SW 1271 (cell line): ENCODE measurements at places on chromosomes 16 and 17.

GRCh38 chr17:63113167-63113566, 147.1 kb downstream of the TANC2 start:
- DNase-seq: no peak

DNA sequence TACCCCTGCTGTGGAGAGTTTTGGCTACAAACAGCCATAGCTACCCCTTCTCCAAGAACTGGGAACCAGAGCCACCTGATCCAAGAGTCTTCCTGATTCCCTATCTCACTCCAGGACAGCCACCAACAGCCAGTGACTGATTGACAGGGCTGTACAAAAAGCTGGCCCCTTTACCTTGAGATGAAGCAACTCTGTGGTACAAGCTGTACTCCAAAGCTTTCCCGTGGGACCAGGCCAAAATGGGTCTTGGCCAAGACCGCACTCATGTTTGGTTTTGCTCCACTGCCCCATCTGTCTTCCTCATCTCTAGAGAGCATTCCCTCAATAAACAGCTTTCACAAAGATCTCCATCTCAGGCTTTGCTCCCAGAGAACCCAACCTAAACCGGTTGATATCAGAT, 43.6 kb downstream of the RNF157 start:
- DNase-seq: no peak

- DNase-seq: no peak
Measured at GRCh38 chr16:46914556-46915201, 30.5 kb downstream of the GPT2 start.

DNA sequence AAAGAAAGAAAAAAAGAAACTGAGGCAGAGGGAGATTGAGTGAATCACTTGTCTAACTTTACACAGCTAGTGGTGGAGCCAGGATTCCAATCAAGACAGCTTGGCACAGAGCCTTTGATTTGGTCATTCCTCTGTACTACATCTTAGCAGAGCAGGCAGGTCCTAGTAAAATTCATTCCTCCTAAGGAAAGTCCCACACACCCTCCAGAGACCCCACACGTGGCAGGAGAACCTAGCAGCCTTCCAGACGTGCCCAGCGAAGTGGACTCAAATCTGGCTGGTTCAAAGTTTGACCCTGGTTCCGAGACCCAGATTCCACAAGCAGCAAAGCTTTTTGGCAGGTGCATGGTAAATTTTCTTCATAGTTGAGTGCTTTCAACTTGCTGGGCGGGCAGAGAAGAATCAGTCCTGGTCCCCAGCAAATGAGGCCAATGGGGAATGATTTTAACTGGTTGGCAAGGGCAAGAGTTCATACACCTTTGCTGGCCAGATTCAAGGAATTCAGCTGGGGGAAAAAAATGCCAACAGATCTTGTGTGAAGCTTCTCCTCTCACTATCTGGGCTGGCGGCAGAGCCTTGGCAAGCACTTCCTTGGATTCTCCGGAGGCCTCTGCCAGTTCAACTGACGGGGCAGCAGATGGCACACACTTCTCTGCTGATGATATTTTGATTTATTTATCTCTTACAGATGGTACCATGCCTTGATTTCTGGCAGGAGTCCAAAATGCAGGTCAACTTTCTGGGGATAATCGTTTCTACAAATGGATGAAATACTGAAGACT, 82.4 kb downstream of the GSG1L start:
- no peak for DNase-seq

DNA sequence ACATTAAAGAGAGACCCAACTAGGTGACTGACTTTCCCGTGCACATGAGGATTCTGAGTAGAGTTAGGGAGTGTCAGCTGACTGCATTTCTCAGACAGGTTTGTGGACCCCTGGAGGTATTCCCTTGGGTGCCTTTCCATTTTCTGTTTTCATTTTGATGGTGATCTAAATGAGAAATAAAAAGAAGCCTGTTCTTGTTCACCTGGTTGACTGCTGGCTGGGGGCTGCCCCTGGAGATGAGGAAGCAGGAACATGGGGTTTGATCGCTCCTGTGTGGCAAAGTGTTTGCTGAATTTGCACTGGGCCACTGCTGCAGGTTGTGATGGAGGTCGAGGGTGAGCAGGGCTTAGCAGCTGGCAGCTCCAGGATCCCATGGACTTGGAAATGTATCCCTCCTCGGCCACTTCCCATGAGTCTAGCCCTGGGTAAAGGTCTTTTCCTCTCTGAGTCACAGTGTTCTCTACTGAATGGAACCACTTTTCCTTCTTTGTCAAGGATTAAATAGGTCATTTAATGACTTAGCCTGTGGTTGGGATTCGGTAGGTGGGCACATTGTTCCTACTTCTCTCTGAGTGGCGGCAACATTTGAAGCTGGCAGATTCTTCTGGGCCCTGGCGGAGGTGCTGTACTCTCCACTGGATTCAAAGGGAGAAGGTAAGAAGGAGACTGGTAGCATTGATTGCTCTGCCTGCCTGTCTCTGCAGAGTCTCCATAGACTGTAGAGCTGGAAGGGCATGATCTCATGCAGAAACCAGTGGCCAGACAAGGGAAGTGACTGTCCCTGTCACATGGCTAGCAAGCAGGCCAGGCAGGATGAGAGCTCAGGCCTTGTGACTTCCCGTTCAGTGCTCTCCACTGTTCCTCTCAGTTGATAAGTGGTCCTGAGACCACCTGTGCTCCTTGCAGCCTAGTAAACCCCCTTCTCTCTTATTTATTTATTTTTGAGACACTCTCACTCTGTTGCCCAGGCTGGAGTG, 17.9 kb downstream of the SNX29 start:
- DNase-seq: no peak

GRCh38 chr16:35733971-35734702, 2274.7 kb downstream of the TP53TG3F start:
- DNase-seq: no peak

- DNase-seq: no peak
Measured at GRCh38 chr17:9669551-9670008, 24.3 kb downstream of the USP43 start.

DNA sequence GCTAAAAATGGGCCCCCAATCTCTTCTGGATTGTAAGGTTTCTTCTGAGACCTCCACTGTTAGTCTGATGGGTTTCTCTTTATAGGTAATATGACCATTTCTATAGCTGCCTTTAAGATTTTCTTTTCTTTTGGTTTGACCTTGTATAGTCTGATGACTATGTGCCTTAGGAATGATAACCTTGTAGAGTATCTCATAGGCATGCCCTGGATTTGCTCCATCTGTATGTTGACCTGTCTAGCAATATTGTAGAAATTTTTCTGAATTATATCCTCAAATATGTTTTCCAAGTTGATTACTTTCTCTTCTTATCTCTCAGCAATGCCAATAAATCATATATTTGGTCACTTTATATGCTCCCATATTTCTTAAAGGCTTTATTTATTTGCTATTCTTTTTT, 1403.8 kb upstream of the GOT2 start:
- no peak for DNase-seq

GRCh38 chr17:65498816-65499215, 62.6 kb downstream of the AXIN2 start:
- DNase-seq: no peak

GRCh38 chr16:8739989-8740704, 57.3 kb downstream of the TMEM186 start:
- DNase-seq: no peak

- no peak for DNase-seq
Measured at GRCh38 chr17:48630009-48630924, 4.1 kb upstream of the HOXB9 start.

- no peak for DNase-seq
Measured at GRCh38 chr17:43543300-43543699, 2.8 kb downstream of the ETV4 start.

- no peak for DNase-seq
Measured at GRCh38 chr17:6938637-6939036, 57.2 kb upstream of the ALOX12 start.

DNA sequence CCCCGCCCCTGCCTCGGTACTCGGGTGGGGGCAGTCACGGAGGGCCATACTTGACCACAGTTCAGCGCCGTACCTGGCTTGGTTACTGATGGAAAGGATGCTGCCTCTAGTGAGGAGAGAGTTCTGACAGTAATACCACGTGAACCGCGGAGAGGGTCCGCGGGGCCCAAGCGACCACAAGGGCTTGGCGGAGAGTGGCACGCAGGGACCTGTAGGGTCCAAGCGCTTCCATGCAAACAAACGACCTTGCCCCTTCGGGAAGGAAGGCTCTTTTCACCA, 9.2 kb downstream of the KDM6B start:
- no peak for DNase-seq

GRCh38 chr17:75334723-75335122, 45.5 kb upstream of the SLC25A19 start:
- DNase-seq: no peak

- DNase-seq: peak; percentile 27
Measured at GRCh38 chr17:70168977-70169708, at the start of gene KCNJ2. TSS of gene KCNJ2 (plus strand) at chr17:70169532. CDS start at chr17:70175040, 5,508 bp downstream.

DNA sequence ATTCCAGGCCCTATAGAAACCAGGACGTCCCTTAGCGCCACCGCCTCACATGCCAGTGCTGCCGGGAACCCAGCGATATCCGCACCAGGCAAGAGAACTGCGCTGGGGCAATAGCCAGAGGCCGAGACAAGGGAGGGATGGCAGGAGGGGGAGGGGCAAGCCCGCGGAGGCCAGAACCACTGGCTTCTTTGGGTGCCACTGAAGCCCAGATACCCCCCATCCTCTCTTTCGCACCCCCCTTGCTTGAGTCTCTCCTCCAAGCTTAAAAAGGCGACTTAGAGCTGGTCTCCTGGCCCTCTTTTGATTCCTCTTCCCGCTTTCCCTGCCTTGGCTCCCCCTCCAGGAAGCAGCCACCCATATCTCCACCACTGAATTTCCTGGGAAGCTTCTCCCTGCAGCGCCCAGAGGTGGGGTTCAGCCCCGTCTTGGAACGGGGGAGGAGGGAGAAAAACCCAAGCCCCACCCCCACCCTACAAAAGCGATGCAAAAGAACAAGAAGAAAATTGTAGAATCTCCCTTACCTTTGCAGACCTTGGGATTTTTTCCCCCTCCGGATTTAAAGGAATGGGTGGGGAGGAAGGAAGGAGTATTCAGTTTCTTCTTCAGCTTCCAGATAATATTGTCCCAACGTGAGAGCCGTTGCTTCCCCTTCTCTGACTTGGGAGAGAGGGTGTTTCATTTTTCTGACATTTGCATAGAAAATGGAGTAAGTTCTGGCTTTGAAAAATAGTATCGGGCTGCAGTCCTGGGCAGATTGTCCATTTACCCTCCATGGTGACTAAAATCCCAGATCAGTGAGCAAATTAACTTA, 622 bp downstream of the HOXB6 start:
- DNase-seq: no peak

DNA sequence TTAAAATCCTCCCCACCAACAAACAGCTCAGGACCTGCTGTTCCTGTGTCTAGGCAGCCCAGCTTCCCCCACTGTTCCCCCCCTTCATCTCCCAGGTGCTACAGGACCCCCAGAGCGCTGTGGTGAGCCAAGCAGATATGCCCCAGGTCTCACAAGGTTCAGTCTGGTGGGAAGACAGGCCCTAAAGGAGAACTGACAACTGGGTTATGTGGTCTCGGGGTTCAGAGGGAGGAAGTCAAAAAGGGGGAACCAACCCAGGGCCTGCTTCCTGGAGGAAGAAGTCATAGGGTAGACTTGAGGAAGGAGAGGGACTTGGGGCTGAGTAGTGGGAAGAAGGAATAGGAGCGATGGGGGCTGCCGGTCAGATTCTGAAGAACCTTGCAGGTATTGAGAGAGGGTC, 2.6 kb downstream of the RIPOR1 start:
- DNase-seq: no peak

- DNase-seq: no peak
Measured at GRCh38 chr17:14299280-14300141, 1.4 kb upstream of the HS3ST3B1 start.

DNA sequence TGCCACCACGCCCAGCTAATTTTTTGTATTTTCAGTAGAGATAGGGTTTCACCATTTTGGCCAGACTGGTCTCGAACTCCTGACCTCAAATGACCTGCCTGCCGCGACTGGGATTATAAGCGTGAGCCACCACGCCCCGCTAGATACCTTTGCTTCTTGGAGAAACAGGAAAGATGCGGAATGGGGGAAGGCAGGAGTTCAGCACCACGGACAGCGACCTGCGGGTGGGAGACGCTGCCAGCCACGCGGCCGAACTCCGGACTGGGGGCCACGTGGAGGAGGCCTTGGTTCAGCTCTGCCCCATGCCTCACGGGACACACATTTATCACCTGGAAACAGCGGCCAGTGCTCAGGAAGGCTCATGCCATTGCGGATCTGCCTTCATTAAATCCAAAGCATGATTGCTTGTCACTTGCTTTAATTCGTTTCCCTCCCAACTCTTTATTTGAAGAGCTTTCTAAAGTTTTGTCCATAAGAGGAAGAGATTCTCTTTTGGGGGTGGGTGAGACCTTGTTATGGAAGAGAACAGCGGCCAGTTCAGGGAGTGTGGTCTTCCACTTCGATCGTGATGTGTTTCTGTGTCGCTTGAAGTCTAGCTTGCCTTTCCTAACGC, 219.9 kb downstream of the ENGASE start:
- DNase-seq: no peak

- DNase-seq: no peak
Measured at GRCh38 chr16:72838951-72839350, 209.0 kb downstream of the ZFHX3 start.
